ENCODE measurements at places on chromosomes 1 and 21.

DNA sequence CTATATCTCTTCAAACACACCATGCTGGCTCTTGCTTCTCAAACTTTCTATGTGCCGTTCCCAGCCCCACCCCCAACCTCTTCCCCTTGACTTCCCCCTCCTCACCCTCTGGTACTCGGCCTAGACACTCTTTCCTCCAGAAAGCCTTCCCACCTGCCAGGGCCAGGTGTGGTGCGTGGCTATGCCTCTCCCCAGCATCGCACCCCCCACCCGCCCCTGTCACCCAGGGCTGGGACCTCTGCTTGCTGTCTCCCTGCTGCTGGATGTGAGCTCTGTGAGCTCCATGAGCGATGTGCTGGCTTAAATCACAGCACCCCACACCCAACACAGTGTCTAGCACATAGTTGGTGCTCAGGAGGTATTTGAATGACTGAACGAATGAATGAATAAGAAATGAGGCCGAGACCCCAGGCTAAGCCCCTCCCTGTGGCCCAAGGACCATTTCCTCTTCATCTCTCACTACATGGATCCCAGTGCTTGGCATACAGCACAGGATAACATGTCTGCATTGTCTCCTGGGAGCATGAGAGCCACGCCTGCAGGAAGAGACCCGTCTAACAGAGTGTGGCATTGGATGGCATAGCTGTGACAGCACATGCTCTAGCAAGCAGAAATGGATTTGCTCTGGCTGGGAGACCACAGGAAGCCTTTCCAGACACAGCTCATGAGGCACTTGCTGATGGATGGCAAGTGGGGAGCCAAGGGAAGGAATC, 19.7 kb downstream of the TNNT2 start:
- no peak for DNase-seq

DNA sequence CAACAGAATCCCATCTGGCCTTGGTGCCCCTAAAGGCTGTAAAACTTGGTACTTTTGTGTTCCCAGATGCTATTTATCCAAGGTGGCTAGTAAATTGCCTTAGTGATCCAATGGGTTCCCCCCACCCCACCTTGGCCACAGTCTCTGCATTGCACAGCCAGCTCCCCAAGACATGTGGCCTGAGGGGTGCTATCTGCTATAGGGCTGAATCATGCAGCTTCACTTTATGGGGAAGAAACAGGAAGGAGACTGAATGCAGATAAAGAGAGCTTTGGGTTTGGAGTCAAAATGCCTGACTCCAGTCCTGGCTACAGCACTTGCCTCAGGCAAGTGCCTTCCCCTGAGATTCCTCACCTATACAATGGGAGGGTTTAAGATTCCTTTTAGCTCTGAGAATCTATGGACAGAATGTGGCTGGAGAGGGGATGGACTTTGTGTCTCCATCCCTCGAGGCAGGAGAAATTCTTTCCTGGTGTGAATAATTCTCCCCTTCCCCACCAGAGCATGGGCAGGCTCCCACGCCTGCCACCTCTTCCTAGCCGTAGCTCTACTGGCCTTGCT, 6.5 kb downstream of the RHEX start:
- no peak for DNase-seq

- no peak for DNase-seq
Observed at GRCh38 chr1:73755649-73756048, 442.3 kb downstream of the LRRIQ3 start.

DNA sequence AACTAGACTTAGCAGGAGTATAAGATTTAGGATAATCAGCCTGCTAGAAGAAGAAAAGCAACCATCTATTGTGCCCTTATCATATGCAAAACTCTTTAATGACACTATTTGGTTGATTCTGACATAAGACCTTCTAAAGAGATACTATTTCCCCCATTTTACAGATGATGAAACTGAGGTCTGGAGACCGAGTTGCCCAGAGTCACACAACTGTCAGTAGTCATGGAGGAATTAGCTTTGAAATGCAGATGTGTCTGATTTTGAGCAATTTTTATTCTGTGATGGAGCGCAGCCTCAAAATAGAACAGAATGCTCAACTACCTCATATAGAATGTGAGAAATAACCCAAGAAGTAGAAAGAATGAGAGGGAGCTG, 69.0 kb downstream of the CD58 start:
- no peak for DNase-seq

DNA sequence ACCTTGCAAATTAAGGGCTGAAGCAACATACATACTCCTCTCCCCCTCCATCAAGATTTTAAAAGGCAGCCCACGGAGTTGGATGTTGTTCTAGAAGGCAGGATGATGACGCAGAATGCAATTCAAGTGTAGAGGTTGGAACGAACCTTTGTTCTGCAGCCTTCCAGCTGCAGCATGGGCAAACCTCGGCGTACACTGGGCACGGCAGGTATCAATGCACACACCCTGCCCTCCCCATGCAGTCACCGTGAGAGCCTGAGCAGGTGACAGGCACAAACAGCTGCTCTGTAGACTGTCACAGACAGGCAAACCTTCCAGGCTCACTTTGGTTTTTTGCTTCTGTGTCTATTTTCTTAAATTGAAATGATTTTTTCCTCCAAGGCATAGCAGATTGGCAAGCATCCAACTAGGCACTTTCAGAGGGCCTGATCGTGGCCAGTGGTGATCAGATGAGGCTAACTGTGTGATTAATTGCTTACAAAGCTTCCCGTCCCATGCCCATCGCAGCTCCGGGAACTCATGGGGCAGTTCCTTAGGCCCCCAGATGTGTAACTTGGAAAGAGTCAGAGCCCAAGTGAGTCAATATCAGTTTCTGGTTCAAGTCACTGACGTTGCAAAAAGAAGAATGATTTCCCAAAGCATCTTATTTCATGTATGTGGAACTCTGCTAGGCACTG, 82.3 kb downstream of the ITPKB start:
- DNase-seq, result peak; percentile 38

DNA sequence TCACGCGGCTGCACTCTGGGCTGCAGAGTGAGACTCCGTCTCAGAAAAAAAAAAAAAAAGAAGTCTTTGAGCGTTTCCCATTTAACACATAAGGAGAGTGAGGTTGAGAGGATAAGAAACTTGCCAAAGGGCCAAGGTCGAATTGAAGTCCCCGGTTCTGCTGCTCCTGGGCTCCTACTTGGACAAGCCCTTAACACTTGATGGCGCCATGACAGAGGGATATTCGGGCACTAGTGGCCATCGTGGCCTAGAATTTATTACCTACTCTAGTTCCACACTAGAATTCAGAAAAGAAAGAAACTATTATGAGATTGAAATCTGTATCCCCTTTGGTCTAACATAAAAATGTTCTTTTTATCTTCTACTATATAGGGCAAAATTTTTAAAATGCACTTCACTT, 65.7 kb upstream of the NEK2 start:
- DNase-seq, result no peak

- DNase-seq, result no peak
Observed at GRCh38 chr1:242454262-242455051, 70.0 kb downstream of the PLD5 start.

- DNase-seq, result no peak
Observed at GRCh38 chr1:2545754-2546514, 10.2 kb upstream of the TNFRSF14 start.

- DNase-seq, result no peak
Observed at GRCh38 chr1:84108900-84109578, 35.0 kb upstream of the PRKACB start.

GRCh38 chr1:170630977-170631376, 33.0 kb upstream of the PRRX1 start:
- DNase-seq, result no peak

- DNase-seq, result no peak
Observed at GRCh38 chr1:211601982-211602670, 23.2 kb upstream of the SLC30A1 start.

DNA sequence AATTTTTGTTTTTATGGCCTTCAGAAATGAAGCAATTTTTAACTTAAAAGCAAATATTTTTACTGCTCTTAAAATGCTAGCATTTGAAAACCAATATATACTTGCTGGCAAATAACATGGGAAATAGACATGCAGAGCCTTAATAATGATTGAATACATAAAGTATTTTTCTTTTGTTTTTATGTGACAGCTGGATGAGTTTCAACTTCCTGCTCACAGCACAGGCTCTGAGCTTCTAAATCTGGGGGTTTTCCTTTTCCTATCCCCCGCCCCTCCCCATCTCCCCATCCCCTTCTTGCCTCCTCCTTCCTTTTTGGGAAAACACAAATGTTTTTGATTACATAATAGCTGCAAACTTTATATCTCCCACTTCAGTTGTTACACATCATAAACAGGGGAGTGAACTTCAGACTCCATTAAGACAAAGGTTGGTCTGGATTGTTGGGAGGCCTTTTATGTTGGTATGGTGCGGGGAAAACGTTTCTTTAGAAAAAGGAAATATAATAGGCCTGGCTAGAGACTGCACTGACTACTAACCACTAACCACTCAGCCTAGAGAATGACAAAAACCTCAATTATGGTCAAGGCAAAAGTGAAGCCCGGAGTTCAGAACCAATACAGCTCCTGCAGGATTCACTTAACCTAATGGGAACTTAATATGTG, 116.1 kb upstream of the GORAB start:
- no peak for DNase-seq

GRCh38 chr1:45543581-45544417, 6.8 kb upstream of the AKR1A1 start:
- no peak for DNase-seq

DNA sequence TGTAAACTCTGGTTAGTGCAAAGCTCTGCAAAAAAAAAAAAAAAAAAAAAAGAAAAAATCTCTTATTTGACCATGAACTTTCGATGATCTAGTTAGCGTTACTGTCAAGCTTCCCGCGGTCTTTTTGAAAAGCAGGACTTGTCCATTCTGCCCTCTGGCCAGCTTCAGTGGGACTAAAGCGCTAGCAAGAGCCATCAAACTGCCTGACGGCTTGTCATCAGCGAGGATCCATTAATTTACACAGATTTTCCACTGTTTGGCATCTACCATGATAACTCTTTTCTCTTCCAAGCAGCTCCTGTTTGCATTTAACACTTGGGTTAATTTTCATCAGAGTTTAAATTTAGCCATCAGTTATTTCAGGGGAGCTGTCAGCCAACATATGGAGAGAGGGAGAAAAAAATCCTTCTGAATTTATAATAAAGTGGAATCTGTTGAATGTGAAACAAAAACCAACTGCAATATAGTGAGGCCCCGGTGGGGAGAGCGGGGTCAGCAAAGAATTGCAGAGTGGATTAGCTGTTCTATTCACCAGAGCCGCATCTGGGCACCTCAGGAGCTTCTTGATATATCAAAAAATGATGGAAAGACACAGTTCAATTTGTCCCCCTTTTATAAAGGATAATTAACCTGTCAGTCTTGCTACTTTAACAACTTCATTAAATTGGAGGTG, 298.2 kb downstream of the SPATA17 start:
- no peak for DNase-seq

GRCh38 chr1:241532162-241532531, at the start of gene KMO:
Gene KMO (plus strand): TSS chr1:241532378. CDS start chr1:241532445, 67 bp downstream.
- no peak for DNase-seq

- DNase-seq, result no peak
Observed at GRCh38 chr1:55589671-55590297, 374.6 kb upstream of the USP24 start.

DNA sequence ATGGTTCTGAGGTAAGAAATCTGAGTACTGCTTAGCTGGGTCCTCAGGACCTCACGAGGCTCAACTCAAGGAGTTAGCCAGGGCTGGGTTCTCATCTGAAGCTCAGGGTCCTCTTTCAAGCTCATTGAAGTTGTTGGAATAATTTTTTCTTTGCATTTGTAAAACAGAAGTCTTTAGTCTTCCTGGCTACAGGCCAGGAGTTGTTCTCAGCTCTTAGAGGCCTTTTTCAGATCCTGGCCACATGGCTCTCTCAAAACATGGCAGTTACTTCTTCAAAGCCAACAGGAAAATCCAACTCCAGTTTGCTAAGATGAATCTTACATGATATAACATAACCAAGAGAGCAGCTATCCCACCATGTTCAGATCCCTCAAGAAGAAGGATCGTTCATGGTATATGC, 92.3 kb upstream of the CHODL start:
- DNase-seq, result no peak

GRCh38 chr1:53544728-53545515, 85.7 kb downstream of the DMRTB1 start:
- no peak for DNase-seq

DNA sequence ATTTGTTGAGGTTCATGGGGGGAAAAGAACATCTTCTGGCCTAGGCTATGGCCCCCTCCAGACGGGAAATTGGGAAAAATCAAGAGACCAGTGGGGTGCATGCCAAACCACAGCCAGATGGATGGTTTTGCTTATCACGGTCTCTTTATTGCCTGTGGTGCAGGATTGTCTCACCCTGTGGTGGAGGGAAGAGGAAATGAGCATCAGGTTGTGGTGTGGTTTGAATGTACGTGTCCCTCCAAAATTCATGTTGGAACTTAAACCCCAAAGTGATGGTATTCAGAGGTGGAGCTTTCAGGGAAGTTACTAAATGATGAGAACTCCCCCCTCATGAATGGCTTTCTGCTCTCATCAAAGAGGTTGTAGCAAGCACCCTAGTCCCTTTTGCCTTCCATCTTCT, 525.7 kb downstream of the NPHP4 start:
- DNase-seq, result no peak

DNA sequence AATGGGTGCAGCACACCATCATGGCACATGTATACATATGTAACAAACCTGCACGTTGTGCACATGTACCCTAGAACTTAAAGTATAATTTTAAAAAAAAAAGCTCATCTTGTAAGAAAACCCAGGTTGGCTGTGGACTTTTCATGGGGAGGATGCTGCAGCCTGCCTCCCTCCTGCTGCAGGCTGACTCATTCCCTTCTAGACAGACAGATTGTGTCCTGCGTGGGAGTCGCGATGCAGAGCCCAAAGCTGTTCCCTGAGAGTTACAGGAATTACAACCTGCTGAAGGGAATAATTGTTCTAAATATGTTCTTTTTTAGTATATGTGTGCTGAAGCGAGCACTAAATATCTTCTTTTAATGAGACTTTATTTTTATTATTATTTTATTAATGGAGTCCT, 93.2 kb downstream of the TBX19 start:
- no peak for DNase-seq

DNA sequence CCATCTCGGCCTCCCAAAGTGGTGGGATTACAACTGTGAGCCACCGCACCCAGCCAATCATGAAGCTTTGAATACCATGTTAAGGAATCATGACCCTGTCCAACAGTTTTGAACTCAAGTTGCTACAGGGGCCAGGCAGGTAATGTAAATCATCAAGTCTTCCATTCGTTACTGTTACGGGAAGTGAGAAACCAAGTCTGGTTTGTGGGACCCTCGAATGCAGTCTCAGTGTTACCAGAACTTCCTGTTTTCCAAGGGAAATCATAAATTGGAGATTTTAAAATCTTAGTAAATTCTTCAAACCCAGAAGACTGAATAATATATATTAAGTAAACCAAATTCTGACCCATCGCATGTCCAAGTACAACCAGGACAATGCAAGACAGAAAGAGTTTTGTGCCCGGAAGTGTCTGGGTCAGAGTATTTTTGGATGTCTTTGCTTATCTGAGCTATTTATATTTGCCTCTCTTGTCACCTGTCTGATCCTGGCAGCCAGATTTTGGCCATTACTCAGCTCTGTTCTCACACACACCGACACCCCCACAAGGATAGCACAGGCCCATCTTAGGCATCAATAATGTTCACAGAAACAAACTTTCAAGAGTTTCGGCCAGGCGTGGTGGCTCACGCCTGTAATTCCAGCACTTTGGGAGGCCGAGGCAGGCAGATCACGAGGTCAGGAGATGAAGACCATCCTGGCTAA, 8.8 kb downstream of the ATP5IF1 start:
- no peak for DNase-seq

- DNase-seq, result no peak
Observed at GRCh38 chr1:211932933-211933254, 102.3 kb upstream of the LPGAT1 start.

GRCh38 chr1:87642581-87643221, 314.0 kb downstream of the LMO4 start:
- no peak for DNase-seq

- no peak for DNase-seq
Observed at GRCh38 chr1:81550753-81551152, 250.0 kb upstream of the ADGRL2 start.
